ENCODE measurements at places on chromosomes 16 and 17.
A peak's percentile ranks its signal among the peaks of the same experiment; 100 is the strongest.

DNA sequence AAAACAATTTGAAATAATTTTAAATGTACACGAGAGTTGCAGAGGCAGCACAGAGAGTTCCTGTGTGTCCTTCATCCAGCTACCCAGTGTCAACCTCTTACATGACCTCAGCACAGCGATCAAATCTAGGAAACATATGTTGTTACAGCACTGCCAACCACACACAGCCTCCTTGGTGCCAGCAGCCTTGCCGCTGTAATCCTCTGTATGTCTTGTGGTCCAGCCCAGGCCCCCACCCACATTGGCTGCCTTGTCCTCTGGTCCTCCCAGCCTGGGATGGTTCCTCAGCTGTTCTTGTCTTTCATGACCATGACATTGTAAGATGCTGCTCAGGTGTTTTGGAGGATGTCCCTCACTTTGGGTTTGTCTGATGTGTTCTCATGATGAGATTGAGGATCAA is 178.0 kb downstream of the RPTOR start:
- no peak for ATAC-seq

DNA sequence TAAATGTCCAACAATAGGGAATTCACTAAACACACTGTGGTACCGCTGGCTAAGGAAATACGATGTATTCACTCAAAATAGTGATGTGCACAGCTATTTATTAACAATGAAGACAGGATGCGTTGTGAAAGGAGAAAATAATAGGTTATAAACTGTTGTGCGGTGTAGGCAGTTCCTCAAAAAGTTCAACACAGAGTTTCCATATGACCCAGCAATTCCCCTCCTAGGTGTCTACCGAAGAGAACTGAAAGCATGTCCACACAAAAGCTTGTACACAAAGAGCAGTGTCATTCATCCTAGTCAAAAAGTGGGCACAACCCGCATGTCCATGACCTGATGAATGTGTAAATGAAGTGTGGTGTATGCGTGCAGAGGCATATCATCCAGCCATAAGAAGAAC is 1.2 kb upstream of the CES1 start:
- peak; percentile 78 for ATAC-seq

- ATAC-seq, result no peak
These were observed 16.0 kb downstream of the MPRIP start for GRCh38 chr17:17058304-17058703.

DNA sequence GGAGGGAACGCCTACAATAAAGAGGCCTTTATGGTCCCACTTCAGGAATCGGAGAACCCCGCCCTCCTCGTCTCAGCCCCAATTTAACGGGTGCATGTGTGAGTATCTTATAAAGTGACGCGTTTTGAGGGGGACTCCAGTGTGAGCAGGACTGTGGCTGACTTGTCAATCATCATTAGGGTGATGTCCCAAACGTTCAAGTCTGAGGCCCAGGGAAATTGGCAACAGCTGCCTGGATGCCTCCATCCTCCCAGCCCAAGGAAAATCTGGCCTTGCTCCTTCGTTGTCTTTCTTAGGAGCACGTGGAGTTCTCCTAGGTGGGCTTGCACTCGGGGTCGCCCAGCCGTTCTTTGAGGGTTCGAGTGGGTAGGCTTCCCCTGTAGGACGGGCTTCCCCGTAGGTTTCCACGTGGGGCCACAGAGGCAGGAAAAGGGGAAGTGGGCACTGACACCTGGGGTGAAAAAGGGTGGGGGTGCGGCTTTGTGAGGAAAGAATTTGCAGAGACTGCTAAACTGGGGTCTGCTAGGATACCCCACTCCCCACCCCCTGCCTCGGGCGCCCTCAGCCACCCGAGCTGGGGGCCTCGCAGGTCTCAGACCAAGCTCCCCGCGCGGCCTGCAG is 561 bp upstream of the HERPUD1 start:
- peak; percentile 79 for ATAC-seq

GRCh38 chr17:1228781-1229348 is 41.4 kb upstream of the BHLHA9 start:
- ATAC-seq, result peak; percentile 60

DNA sequence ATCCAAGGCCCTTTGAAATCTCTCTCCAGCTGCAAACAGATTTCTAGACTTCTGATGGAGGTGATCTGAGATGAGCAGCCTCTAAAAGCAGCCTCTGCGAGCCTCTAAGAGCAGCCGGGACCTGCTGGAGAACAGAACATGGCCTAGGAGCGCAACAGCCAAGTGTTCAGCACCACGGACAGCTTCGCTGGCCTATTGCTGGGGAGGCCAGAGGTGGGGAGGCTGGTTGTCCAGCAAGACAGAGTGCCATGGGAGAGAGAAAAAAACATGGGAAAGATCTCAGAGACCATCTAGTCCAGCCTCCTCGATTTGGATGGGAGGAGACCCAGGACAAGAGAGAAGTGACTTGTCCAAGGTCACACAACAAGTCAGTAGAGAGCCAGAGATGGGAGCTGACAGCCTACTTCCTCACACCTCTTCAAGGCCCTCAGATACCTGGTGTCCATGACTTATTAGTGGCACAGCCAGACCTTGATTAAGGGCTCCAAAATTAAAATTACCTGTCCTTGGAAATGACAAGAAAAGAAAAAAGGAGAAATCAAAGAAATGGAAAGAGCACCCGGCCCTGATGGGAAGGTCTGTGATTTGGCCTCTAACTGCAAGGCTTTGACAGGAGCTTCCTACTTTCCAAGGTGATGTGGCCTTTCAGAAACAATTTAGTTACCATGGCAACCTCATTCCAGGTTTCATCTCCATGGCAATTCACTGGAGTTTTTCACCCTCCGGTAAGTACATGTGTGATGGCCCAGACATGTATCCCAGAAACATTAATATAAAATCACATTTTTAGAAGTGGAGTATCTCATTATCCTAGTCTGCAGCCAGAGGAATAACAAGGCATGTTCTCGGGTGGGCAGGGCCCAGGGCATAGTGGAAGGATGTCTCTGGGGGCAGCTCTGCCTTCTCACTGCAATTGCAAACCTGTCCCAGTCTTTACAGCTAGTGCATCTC is 14.5 kb downstream of the RPRML start:
- no peak for ATAC-seq
